ENCODE measurements at places on chromosomes 11 and 22.

DNA sequence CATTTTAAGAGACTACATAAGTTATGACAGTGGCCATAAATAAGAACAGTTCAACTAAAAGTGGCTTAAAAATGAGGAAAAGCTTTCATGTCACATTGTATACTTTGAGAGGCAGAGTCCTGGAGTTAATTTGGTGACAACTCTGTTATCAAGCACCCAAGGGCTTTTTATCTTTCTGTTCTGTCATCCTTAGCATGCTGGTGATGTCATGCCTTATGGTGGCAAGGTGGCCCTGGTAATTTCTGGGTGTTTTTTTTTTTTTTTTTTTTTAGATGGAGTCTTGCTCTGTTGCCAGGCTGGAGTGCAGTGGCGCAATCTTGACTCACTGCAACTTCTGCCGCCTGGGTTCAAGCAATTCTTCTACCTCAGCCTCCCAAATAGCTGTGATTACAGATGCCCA, 158.8 kb downstream of the AASDHPPT start:
- no peak for DNase-seq

GRCh38 chr11:82194521-82194920, 539.1 kb downstream of the FAM181B start:
- no peak for DNase-seq

DNA sequence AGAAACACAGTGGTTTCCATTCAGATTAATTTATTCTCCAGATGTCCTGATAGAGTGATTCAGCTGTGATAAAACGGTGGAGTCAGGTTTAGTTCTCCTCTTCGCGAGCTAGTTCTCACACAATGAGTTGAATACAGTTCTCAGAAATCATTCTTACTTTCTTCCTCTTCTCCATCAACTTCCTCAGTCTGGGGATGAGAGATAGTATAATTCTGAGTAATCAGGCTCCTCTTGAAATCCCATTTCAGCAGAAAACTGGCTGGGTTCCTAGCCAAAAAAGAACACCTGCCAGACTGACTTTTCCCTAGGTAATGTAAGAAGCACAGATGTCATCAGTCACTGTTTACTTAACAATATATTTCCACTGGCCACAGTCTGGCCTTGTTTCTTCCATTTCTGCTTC, 76.7 kb downstream of the SVIP start:
- no peak for DNase-seq

DNA sequence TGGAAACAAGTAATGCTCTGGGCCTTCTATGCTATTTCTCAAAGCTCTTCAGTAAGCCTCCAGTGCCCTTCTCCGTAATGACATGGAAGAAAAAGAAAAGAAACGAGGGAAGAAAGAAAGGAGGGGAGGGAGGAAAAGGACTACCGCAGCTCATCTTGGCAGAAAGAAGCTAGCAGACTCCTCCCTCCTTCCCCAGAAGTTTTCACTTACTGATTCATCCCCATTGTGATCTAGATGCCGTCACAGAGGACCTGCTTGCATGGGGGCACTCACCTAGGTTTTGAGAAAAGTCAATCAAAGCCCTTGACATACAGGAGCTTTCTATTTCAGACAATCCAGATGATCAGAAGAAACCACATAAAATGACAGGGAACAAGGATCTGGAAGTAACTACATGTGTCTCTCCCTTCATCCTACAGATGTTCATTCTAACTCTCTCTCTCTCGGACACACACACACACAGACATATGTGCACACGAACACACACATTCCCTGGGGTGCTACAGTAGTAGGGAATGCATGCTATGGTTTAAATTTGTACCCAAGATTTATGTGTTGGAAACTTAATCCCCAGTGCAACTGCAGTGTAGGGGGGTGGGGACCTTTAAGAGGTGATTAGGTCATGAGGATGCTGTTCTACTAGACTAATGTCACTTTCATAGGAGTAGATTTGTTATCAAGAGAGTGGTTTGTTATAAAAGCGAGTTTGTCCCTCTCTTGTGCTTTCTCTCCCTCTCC, 37.6 kb upstream of the RCN1 start:
- DNase-seq, result no peak

GRCh38 chr11:72238040-72238450, 5.9 kb downstream of the PHOX2A start:
- DNase-seq, result peak; percentile 94

DNA sequence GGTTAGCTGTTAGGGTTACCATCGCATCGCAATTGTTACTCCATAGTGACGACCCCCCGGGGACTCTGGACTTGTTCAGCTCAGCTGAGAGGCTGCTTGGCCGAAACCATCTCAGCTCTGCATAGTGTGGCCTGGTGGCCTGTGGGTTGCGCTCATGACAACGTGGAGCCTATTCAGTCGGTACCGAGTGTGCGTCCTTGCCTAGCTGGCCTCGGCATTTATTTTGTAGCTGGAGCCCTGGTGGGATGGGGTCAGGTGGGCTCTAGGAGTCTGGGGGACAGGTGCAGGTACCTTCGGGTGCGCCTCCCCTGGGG, 13.5 kb downstream of the LRP5 start:
- DNase-seq, result no peak

DNA sequence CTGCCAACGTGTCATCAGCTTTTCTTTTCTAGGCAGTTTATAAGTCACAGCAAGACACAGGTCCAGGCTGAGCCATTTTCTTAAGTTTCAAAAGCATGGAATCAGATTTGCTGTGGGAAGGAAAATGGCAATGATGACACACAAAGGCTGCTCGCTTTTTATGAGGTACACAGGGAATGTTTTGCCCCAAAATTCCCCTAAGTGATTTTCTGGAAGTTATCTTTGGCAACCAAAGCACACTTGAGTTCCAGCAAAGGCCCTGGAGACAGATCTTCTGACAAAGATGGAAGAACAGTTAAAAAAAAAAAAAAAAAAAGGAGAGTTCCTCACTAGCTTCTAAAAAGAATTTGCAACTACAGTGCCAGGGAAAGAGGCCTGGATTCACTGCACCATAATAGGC, 260.8 kb downstream of the LARGE1 start:
- DNase-seq, result no peak

GRCh38 chr22:36589856-36590255, 60.9 kb upstream of the EIF3D start:
- peak; percentile 47 for DNase-seq

All from BE2C (cell line).